NCI-H748 treated with DMSO at 0.1 percent for 48 hours (cell line): ENCODE measurements at places on chromosomes 1 and 21.

DNA sequence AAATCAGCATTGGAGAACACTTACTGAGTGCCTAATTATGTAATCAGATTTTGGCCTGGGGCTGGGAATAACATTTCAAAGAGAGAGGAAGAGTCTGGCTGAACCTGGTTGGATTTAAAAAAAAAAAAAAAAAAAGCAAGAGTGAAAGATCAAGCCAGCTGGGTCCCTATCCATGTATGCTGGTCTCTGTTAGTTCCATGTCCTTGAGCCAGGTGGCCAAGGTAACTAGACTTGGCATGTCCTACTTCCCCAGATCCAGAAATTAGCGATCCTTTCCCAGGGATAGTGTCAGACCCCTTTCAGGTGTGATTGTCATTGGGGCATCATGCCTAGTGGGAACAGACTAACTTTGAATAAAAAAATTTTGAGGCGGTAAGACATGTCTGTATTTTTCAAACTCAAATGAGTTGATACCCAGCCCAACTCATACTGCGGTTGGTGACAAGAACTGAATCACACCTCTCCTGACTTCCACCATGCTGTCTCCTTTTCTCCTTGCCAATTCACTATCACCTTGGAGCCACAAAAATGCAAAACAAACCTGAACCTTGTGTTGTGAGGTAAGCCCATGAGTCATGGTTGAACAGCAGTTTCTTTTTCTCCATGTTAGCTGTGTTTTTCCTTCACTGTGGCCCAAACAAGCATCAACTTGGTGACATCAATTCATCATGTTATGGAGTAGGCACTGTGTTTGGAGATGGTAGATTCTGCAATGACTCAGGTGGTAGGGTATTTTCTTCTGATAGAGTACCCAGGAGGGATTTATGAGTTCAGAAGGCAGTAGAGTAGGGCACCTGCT lies 24.5 kb upstream of the PPP2R5A start:
- DNase-seq, result no peak

DNA sequence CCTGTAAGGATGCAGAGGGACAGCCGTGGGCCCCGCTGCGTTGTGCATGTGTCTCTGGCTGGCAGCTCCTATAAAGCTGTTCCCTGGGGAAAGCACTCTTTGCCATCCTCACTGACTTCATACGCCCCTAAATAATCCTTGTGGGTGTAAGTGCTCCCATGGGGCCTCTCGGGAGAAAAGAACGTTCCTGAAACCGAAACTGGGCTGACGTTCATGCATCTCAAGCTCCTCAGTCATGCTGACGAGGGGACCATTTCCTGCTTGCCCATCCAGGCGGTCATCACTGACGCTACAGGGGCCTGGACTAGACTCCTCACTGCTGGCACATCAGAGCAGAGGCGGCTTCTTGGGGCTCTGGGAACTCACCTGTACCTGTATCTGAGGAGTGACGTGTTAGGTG lies 73.1 kb upstream of the USP24 start:
- no peak for DNase-seq

DNA sequence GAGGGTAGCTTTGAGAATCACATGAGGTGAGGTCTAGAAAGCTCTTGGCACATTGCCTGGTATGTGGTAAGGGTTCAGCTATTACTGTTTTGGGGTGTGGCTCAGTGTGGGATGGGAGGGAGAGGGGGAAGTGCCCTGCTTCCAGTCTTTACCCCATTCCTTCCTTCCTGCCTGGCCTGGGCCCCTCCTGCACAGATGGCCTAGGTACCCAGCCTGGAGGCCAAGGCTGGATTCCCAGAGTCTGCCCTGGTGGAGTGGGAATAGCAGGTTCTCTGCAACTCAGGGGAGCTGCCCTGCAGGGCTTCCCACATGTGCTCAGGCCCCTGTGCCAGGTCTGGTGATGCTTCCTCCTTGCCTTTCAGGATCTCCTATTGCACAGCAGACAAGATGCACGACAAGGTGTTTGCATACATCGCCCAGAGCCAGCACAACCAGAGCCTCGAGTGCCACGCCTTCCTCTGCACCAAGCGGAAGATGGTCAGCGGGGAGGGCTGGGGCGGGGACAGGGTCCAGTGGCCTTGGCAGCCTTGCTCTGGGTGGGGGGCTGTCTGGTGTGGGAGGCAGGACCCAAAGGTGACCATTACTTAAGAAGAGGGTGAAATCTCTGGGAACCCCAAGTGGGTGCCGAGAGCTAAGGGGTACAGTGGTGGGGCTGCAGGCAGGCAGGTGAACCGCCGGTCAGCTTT lies 13.5 kb downstream of the LDLRAP1 start:
- no peak for DNase-seq

- no peak for DNase-seq
Observed at GRCh38 chr1:223259462-223259861, 104.5 kb downstream of the SUSD4 start.
